ENCODE measurements at places on chromosomes 4 and X.

DNA sequence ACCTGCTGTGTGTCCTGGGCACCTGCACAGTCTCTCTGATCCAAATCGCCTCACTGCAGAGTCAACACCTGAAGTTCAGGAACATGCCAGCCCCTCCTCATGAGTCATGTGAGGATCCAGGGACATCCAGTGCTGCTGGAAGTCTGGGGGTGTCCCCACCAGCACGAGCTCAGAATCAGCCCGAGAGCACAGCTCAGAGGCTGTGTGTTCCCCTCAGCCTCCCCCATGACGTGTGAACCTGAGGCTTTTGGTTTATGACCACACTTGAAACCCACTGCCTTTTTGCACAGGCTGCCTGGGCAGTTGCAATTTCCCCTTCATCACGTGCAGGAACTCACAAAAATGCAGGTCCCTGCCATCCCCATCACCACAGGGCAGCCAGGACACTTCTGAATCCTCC is 47.1 kb downstream of the PPP2R2C start:
- DNase-seq = no peak

DNA sequence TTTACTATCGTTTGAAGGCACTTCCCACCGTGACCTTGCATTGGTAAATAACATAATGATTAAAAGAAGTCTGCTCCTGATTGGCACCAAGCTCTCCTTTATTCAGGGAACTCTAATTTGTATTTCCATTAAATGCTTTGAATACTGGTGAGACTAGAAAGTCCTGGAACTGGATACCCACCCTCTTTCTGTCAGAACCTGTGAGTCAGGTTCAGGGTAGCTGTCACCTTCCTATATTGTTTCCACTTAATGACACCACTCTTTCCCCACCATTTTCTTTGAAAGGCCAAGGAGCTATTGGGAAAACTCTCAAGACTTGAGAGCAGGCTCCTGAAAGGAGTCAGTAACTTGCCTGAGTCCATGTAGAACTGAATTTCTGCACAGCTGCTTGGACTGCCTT is 55.9 kb upstream of the RASSF6 start:
- DNase-seq = no peak

GRCh38 chrX:96361844-96362243 is 322.8 kb upstream of the DIAPH2 start:
- DNase-seq = no peak

- no peak for DNase-seq
Observed at GRCh38 chrX:63434665-63435064, 83.5 kb upstream of the SPIN4 start.

DNA sequence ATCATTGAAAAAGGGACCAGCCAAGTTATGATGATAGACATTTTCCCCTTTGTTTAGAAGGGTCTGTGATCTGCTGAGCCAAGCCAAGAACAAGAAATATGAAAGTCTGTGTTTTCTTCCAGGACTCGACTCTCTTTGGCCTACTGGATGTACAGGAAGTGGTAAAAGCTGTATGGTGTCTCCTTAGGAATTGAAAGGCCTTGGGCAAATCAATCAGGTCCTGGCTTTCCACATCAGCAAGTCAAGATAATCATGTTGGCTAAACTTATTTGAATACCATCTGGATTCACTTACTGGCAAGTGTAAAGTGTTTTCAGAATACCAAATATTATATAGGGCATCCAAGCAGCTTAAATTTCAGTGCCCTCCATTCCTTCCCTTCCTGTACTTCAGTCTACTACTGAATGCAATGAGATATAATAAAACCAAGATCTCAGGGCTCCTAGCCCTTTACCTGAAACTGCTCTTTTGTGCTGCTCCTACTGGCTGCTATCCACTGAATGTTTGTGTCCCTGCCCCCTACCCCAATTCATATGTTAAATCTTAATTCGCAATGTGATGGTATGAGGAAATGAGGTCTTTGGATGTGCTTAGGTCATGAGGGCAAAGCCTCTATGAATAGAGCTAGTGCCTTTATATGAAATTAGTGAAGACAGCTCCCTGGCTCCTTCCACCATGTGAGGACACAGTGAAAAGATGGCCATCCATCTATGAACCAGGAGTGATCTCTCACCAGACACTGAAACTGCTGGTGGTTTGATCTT is 578.0 kb downstream of the SPRY1 start:
- DNase-seq = no peak

- no peak for DNase-seq
Observed at GRCh38 chr4:176805155-176805554, 12.4 kb upstream of the VEGFC start.

GRCh38 chrX:108437349-108438109 is 693 bp downstream of the COL4A6 start:
- DNase-seq = no peak

DNA sequence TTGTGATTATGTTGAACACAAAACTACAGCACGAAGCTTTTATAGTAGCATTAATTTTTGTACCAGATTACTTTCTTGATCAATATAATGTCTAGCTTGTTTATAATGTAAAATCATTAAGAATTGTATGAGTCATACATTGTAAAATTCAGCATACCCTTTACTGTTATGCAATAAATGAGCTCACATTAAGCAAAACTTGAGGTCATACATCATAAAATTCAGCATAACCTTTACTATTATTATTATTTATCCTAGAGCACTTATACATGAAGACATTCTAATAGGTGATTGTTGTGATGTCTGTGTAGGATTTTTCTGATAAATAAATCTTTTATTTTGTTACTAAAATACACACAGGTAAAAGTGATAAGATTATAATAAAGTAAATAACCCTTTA is 49.4 kb downstream of the DTHD1 start:
- DNase-seq = no peak

GRCh38 chr4:1870578-1871443 is at the start of gene NSD2:
Gene NSD2, plus strand, starts transcription at chr4:1871393. Its CDS starts 29,262 bp downstream, at chr4:1900655.
- DNase-seq = peak; percentile 80

GRCh38 chr4:77204621-77205020 is 47.6 kb downstream of the CCNG2 start:
- no peak for DNase-seq

GRCh38 chr4:78767350-78767749 is 8.8 kb upstream of the BMP2K start:
- DNase-seq = no peak
